ENCODE measurements at places on chromosomes 13 and 19.
A peak's percentile ranks its signal among the peaks of the same experiment; 100 is the strongest.

DNA sequence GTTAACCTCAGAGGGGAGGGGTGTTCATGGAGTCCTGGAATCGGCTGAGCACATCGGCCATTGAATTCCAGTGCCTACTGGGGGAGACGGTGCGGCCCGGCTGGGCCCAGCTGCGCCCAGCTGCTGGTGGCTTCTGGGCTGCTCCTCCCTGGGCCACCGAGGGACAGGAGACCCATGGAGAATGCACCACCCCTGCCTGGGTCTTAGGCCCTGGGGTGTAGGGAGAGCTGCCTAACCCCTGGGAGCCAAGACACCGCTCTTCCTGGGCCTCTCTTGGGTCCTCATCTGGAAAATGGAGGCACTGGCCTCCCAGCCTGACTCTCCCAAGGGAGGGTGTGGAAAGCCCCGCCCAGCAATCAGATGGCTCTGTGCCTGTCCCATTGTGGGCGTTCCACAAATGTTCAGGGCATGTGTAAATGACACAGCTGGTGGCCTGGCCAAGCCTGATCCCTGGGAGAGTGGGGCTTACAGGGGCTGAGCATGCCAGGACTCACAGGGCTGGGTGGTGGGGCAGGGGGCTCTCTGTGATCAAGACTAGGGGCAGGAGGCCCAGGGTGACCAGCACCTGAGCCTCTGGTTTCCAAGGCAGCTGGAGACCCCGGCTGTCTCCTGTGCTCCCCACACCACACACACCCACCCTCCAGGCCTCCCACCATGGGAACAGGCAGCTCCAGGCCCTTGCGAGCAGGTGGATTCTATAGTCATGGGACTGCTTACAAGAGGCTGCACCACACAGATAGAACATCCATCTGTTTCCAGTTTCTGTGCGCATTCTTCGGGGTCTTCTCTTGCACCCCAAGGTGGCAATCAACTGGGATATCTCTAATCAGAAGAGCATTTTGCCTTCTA lies 150.9 kb downstream of the URI1 start:
- H3K4me3 ChIP-seq = no peak overlapping the region
- H3K27ac ChIP-seq = no peak overlapping the region
- H3K36me3 ChIP-seq = no peaks in the 10 kb centered on the region
- no peaks in the 10 kb centered on the region for H3K4me1 ChIP-seq
- no peak for ATAC-seq

DNA sequence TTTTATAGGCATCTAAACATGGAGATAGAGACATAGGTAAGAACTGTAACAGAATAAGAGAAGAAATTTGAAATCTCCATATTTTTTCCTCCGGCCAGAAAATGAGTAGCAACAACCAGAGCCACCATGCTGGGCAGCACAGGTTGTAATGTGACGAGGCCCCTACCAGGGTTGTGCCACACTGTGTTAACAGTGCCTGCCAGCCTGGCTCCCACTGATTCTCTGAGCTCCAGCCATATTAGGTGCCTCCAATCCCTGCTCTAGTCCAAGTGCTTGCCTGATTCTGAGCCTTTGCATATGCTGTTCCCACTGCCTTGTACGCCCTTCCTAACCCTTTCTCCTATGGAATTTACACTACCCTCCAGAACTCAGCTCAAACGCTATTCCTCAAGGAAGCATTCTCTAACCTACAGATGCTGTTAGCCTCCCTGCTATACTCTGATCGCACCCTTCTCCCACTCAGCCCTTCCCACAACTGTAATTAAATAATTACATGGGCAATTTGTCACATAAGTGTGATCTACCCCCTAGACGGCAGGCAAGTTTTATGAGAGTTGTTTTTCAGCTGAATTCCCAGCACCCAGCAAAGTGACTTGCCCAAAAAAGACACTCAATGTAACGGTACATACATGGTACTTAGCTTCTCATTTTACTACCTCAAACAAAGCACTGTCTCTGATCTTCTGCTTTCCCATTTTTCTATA lies 37.6 kb upstream of the STARD13 start:
- H3K27me3 ChIP-seq = peaks cover 8% of the 10 kb centered on the region
- H3K36me3 ChIP-seq = no peaks in the 10 kb centered on the region
- H3K4me3 ChIP-seq = no peak overlapping the region
- no peaks in the 10 kb centered on the region for H3K4me1 ChIP-seq

GRCh38 chr13:36412736-36413135 lies 19.6 kb upstream of the CCNA1 start:
- H3K27me3 ChIP-seq = peaks cover 20% of the 10 kb centered on the region
- no peak overlapping the region for H3K4me3 ChIP-seq
- no peak for ATAC-seq

GRCh38 chr13:42355092-42355485 lies 83.1 kb downstream of the AKAP11 start:
- H3K27ac ChIP-seq = peak overlapping the region; percentile 68
- H3K4me1 ChIP-seq = peaks cover 26% of the 10 kb centered on the region
- no peak overlapping the region for H3K4me3 ChIP-seq
- H3K27me3 ChIP-seq = no peaks in the 10 kb centered on the region

DNA sequence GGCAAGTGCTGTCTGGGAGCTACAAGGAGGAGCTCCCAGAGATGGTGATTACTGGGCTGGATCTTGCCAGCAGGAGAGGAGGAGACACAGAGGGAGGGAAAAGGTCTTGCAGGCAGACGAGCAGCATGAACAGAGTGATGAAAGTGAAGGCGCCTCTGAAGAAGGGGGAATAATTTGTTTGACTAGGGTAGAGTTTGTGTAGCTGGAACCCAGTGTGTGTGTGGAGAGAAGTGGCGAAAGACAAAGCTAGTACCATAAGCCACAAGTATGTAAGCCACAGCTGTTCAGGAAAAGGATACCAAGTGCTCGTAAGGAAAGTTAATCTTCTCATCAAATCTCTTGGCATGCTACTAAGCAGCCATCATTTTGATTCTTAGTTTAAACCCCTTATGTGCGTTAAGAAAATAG lies 5.4 kb downstream of the FLT1 start:
- peaks cover 63% of the 10 kb centered on the region for H3K27me3 ChIP-seq
- H3K36me3 ChIP-seq = no peaks in the 10 kb centered on the region
- H3K4me3 ChIP-seq = no peak overlapping the region
- no peak for ATAC-seq
- H3K27ac ChIP-seq = no peak overlapping the region
- peaks cover 13% of the 10 kb centered on the region for H3K4me1 ChIP-seq

DNA sequence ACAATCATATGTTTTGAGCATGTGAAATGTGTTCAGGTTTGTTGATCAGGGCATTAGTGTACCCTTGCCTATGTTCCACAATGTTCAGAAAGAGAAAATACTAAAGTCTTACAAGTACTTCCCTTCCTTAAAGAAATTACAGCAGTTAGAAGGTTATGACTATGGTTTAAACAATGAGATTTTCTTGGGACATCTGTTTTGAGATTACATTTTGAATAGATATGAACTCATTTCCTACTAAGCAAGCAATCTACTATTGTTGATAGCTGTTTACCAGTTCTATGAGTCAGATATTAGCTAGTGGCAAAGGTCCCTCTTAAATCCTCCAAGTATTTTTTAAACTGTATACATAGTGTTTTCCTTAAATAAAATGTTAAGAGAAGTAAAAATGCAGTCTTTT lies 241.3 kb downstream of the DACH1 start:
- H3K27ac ChIP-seq = no peak overlapping the region
- no peak overlapping the region for H3K4me3 ChIP-seq
- H3K4me1 ChIP-seq = no peaks in the 10 kb centered on the region
- no peaks in the 10 kb centered on the region for H3K36me3 ChIP-seq
- no peaks in the 10 kb centered on the region for H3K27me3 ChIP-seq

- H3K4me3 ChIP-seq = no peak overlapping the region
- no peak overlapping the region for H3K27ac ChIP-seq
- no peaks in the 10 kb centered on the region for H3K4me1 ChIP-seq
- ATAC-seq = no peak
- no peaks in the 10 kb centered on the region for H3K27me3 ChIP-seq
- H3K36me3 ChIP-seq = no peaks in the 10 kb centered on the region
Measured at GRCh38 chr19:27974082-27974513, 1238.9 kb downstream of the UQCRFS1 start.

- peaks cover 64% of the 10 kb centered on the region for H3K27me3 ChIP-seq
- no peaks in the 10 kb centered on the region for H3K36me3 ChIP-seq
- H3K27ac ChIP-seq = no peak overlapping the region
Measured at GRCh38 chr19:2978166-2978767, 903 bp downstream of the TLE6 start.

GRCh38 chr13:26022538-26023292 lies 29.1 kb downstream of the SHISA2 start:
- H3K27ac ChIP-seq = no peak overlapping the region
- no peaks in the 10 kb centered on the region for H3K36me3 ChIP-seq
- no peaks in the 10 kb centered on the region for H3K4me1 ChIP-seq

- no peaks in the 10 kb centered on the region for H3K27me3 ChIP-seq
- peak overlapping the region; percentile 28 for H3K4me3 ChIP-seq
- ATAC-seq = no peak
- H3K4me1 ChIP-seq = peaks cover 69% of the 10 kb centered on the region
- H3K27ac ChIP-seq = peak overlapping the region; percentile 87
Measured at GRCh38 chr19:42202290-42202880, 15.1 kb downstream of the DEDD2 start.

GRCh38 chr19:32450217-32450616 lies 44.6 kb downstream of the DPY19L3 start:
- H3K4me3 ChIP-seq = no peak overlapping the region
- H3K4me1 ChIP-seq = peaks cover 13% of the 10 kb centered on the region
- H3K36me3 ChIP-seq = peaks cover 28% of the 10 kb centered on the region
- H3K27me3 ChIP-seq = no peaks in the 10 kb centered on the region
- no peak for ATAC-seq

DNA sequence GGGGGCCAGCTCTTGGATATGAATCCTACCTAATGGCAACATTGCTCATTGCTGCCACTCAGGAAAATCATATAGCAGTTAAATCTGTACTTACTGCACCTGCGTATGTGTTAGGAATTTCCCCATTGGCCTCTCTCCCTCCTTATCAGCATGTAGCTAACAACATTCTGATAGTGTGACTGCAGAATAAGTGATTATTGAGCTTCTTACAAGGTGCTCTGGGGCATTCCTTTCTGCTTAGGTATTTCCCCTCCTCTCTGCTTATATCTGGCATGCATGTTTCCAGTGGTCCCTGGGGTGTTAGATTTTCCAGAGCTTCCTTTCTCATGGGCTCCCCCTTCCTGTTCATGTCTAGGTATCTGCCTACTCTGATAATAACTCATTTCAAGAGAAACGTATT lies 414.1 kb upstream of the SLITRK1 start:
- ATAC-seq = no peak
- H3K4me3 ChIP-seq = no peak overlapping the region
- H3K27me3 ChIP-seq = no peaks in the 10 kb centered on the region

- H3K27ac ChIP-seq = no peak overlapping the region
- H3K4me3 ChIP-seq = no peak overlapping the region
- no peak for ATAC-seq
Measured at GRCh38 chr13:93767917-93768409, 541.4 kb downstream of the GPC6 start.

DNA sequence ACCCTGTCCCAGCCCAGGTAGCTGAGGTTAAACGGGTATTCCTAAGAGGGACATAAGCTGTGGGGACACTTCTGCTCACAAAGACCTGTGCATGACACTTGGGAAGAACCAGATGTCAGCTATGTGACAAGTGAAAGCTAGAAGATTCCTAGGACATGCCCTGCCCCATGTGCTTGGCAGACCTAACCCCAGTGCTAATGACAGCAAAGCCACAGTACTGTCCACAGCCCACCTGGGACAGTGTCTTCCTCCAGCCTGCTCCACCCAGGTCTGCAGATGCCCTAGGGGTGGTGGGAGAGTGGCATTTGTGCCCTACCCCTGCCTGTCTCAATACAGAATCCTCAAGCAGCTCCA lies 18.4 kb upstream of the EPHX3 start:
- no peak overlapping the region for H3K4me3 ChIP-seq
- no peak for ATAC-seq
- H3K36me3 ChIP-seq = peaks cover 71% of the 10 kb centered on the region
- H3K27me3 ChIP-seq = no peaks in the 10 kb centered on the region
- no peak overlapping the region for H3K27ac ChIP-seq

GRCh38 chr19:51124729-51125128 lies at the start of gene SIGLEC9:
Gene SIGLEC9 (plus strand): TSS chr19:51124906. CDS start chr19:51124975, 69 bp downstream.
- H3K4me1 ChIP-seq = peaks cover 22% of the 10 kb centered on the region
- ATAC-seq = no peak
- H3K4me3 ChIP-seq = no peak within 1 kb of the TSS
- no peak within 1 kb of the TSS for H3K27ac ChIP-seq

- H3K27ac ChIP-seq = peak overlapping the region; percentile 77
- ATAC-seq = no peak
- no peaks in the 10 kb centered on the region for H3K27me3 ChIP-seq
Measured at GRCh38 chr19:44260695-44261446, 1.2 kb downstream of the ZNF233 start.

GRCh38 chr13:102907886-102908515 lies 62.2 kb downstream of the ERCC5 start:
- no peaks in the 10 kb centered on the region for H3K4me1 ChIP-seq
- H3K4me3 ChIP-seq = no peak overlapping the region
- H3K27me3 ChIP-seq = peaks cover 31% of the 10 kb centered on the region
- no peak overlapping the region for H3K27ac ChIP-seq
- no peaks in the 10 kb centered on the region for H3K36me3 ChIP-seq
- no peak for ATAC-seq

- no peak for ATAC-seq
- H3K4me3 ChIP-seq = no peak overlapping the region
- peaks cover 10% of the 10 kb centered on the region for H3K4me1 ChIP-seq
- no peaks in the 10 kb centered on the region for H3K36me3 ChIP-seq
- H3K27ac ChIP-seq = no peak overlapping the region
Measured at GRCh38 chr19:17599780-17600179, 44.3 kb downstream of the COLGALT1 start.

DNA sequence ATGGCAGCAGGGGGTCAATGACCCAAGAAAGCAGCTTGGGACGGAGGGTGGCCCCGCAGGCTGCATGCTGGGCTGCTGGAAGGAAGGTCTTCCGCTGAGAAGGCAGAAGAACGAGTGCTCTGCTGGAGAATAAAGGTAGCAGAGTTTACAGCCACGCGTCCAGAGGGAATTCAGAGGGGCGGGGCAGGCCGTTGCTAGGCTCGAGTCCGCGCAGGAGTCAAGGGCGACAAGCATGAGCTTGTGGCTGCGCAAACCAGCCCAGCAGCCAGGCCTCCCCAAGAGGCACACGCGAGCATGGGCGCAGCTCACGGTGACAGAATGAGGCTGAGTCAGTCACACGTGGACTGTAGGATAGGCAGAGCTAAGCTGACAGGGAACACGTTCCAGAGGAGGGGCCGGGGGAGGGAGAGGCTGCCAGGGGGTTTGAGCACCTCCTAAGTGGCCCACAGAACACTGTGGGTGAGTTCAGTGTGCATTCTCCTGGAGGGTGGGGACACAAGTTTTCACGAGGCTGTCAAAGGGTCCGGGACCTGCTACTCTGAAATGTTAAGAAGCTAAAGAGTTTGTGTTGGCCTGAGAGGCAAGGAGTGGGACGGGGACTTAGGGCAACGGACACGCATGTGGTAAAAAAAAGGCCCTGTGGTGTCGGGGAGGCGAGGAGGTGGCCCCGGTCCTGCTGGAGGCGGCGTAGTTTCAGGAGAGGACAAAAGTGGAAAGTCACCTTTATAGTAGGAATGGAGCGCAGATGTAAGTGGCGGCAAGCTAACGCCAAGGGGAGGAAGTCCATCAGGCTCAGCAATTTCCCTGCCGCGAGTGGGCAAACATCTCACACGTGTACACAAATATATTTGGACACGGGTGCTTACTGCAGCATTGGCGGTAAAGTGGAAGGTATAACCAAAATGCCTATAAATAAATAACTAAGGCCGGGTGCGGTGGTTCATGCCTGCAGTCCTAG lies 17.7 kb downstream of the RFX2 start:
- H3K27ac ChIP-seq = peak overlapping the region; percentile 28
- no peaks in the 10 kb centered on the region for H3K27me3 ChIP-seq
- no peak for ATAC-seq
- H3K4me1 ChIP-seq = peaks cover 10% of the 10 kb centered on the region
- no peak overlapping the region for H3K4me3 ChIP-seq

All from stimulated activated memory B cell treated with anti-CD40 and anti-IgM and Interleukin-4, amounts not matched to agents 10 μg/mL and 1 μg/mL and 100 μg/mL, for 72 hours (primary cell).